ENCODE measurements at places on chromosomes 4 and X.

DNA sequence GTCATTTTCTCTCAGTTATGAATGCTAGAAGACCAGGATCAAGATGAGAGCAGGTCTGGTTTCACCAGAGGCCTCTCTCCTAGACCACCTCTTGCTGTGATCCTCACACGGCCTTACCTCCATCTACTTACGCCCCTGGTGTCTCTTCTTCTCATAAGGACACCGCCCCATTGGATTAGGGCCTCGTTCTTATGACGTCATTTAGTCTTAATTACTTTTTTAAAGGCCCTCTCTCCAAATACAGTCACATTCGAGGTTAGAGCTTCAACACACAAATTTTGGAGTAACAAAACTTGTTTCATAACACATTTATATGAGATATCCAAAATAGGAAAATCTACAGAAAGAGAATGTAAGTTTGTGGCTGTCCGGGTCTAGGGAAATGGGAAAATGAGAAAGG is 391.0 kb upstream of the PITX2 start:
- no peak for DNase-seq

DNA sequence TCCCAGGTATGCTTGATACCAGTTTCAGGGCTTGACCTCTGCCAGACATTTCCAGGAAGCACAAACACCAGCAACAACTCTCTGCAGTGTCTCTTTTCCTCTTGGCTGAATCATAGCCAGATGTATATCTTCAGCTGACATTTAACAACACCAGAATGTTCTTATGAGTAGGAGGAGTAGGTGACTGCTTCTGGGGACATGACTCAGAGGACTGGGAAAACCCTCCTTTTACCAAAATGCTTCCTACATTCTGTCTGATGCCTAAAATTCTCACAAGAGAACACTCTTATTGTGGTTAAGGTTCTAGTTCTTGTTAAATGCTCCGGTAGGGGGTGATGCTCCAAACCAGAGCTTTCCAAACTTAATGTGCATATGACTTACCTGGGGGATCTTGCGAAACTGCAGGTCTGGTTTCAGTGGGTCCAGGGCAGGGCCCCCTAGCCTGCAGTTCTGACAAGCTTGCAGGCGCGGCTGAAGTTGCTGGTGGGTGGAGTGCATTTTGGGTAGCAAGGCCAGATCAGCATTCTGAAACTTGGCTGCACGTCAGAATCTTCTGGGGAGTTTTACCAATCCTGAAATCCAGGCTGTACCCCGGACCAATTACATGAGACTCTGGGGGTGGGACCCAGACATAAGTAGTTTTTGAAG is 329.3 kb upstream of the RPS6KA3 start:
- no peak for DNase-seq

- DNase-seq, result no peak
Measured at GRCh38 chr4:184911310-184911709, 85.5 kb upstream of the ACSL1 start.

DNA sequence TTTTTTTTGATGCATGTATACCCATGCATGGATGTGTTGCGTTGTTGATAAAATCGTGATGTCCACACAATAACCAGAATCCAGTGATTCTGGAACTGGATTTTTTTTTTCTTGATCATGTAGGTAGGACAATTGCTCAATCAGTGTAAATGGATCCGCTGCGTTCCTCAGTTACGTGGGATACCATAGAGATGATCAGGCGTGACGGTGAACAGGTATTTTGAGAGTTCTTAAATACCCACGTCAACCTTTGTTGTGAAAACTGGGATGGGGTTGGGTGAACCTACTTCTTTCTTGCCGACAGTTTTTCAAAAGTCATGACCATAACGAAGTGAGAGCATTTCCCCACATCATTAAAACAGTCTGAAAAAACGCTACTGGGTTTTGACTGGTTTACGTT is 913 bp upstream of the SMIM10L2A start:
- DNase-seq, result no peak

DNA sequence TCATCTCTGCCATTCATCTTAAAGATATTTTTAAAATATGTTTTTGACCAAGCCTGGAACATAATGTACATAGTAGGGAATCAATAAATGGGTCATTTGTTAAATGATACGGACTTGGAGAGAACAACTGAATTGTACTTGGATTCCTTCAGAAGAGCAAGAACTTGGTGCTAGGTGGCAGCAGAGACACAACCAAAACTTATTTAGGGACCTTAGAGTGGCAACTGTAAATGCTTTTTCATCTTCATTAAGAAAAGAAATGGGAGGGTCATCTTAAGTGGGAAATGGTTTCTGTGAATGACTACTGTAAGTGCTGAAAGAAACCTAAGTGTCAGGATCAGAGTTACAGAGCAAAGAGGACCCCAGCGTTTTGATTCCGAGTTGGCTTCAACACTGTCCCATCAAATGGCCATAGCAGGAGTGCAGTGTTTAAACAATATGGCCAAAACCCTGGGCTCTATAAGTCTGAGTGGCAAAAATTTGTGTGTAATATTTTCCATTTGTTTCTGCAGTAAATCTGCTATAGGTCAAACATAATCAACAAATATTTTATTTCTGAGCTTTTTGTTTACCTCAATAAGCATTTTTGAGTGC is 213.6 kb downstream of the PALLD start:
- no peak for DNase-seq

- DNase-seq, result no peak
Measured at GRCh38 chrX:129845616-129846190, 2.0 kb upstream of the ZDHHC9 start.

All from ecto neural progenitor cell (in vitro differentiated cells).